ENCODE measurements at places on chromosomes 12 and 14. TPM values are rescaled to one million over a fixed set of nuclear protein-coding genes. Genes with fewer than 3 reads are reported as not detected.
A peak's percentile ranks its signal among the peaks of the same experiment; 100 is the strongest.

The CBLN3 gene
- 2.0 TPM for total RNA-seq

DNA sequence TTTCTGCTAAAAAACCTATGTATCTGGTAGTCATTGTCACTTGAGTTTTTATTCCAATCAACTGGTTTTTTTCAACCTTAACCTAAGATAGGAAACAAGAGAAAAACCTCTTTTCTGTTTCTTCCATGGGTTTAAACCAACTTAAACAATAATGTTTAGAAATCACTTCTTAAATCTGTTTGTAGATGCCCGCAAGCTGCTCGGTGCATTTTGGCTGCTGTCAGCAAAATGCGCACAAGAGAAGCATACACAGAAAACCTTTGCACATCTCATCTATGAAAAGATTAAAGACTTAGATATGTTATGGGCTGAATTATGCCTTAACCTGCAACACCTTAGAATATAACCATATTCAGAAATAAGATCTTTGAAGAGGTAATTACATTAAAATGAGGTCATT, 299.8 kb downstream of the ITPR2 start:
- no peak for DNase-seq

DNA sequence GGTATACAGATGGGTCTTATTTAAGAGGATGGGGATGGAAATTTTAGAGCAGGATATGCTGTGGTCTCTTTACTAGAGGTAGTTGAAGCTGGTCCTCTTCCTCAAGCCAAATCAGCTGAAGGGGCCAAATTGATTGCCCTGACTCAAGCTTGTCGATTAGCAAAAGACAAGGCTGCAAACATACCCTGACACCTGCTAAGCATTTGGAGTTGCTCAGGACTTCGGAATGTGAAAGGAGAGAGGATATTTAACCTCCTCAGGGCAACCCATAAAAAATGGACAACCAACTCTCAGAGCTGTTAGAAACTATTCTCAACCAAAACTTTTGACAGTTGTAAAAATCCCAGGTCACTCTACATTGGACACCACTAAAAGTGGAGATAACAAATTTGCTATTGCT, 15.6 kb downstream of the PTGDR start:
- no peak for DNase-seq

- peak; percentile 85 for DNase-seq
Observed at GRCh38 chr14:56199095-56199981, 81.1 kb downstream of the PELI2 start.

DNA sequence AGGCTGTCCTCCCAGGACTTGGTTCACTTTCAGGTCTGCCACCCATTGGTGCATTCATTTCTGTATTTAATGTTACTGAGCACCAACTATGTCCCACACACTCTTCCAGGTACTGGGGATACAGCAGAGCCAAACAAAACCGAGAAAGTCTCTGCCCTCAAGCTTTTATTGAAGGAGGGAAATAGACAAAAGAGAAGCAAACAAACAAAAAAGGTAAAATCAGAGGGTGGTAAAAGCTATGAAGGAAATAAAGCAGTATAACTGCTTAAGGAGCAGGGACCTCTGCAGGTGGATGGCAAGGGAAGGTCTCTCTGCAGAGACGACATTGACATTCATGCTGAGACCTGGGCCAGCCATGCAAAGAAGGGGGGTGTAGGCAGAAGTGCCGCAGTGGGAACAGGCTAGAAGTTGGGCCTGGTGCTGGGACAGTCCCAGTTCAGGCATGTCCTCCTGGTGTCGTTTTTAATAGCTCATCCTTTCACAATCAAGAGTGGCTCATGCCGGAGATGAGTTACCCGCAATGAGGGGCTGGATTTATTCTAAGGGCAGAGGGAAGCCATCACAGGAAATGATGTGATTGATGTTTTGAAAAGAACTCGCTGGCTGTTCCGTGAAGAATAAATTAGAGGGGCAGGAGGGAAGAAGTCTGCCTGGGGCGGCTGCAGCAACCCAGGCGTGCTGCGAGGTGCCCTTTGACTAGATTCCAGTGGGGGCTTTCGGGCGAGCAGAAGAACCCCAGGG, 72.8 kb downstream of the IRF2BPL start:
- DNase-seq: no peak

GRCh38 chr12:27436768-27437167, 9.8 kb upstream of the SMCO2 start:
- DNase-seq: no peak

The TAS2R10 gene
- 0.54 TPM for total RNA-seq

DNA sequence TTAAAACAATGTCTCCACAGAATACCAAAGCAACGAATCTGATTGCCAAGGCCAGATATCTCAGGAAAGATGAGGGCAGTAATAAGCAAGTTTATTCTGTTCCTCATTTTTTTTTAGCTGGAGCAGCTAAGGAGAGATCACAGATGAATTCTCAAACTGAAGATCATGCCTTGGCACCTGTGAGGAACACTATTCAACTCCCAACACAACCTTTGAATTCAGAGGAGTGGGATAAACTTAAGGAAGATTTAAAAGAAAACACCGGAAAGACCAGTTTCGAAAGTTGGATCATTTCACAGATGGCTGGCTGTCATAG, 994 bp downstream of the PRORP start:
- DNase-seq: no peak

GRCh38 chr12:80187660-80188090, 88.3 kb downstream of the OTOGL start:
- DNase-seq: no peak

DNA sequence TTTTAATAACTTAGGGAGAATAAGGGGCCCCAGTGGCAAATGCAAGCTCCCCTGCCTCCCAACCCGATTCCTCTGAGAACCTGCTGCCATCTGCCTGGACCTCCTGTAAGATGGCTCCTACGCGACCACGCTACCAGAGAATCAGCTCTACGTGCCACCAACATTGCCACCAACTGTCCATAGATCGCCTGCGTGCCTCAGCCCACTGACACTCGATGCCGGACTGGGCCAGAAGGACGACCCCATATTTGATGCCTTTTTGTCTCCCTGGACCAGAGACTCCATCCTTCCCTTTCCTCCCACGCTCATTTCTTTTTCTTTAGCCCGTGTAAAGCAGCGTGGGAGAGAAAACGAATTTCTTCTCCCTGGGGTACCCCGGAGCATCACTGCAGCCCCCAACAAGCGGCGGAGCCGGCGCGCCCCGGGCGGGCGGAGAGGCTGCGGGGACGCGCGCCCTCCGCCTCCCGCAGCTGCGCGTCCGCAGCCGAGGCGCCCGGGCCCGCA, 565 bp upstream of the KLHL42 start:
- peak; percentile 70 for DNase-seq

The OR6C2 gene
- total RNA-seq: not detected

The ZNF140 gene
- 12.4 TPM for total RNA-seq

The RD3L gene
- total RNA-seq: not detected

GRCh38 chr12:87142342-87142741, 886.2 kb upstream of the MGAT4C start:
- no peak for DNase-seq

DNA sequence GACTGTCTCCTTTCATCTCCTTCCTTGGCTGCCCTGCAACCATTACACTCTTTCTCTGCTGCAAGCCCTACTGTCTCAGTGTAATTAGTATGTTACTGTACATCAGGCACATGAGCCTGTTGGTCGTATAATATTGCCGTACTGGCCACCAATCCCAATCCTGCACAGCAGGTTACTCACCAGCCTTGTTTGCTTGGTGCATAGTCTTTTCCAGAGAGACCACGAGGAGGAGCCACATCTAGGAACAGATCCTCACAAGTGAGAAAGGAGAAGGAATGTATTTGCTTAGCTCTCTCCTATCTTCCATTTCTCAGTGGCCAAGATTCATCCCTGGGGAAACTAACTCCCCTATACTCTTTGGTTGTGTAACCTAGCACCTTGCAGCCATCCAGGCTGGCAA, 33.0 kb upstream of the BICDL1 start:
- no peak for DNase-seq

GRCh38 chr12:86660488-86661147, 404.4 kb upstream of the MGAT4C start:
- DNase-seq: no peak

DNA sequence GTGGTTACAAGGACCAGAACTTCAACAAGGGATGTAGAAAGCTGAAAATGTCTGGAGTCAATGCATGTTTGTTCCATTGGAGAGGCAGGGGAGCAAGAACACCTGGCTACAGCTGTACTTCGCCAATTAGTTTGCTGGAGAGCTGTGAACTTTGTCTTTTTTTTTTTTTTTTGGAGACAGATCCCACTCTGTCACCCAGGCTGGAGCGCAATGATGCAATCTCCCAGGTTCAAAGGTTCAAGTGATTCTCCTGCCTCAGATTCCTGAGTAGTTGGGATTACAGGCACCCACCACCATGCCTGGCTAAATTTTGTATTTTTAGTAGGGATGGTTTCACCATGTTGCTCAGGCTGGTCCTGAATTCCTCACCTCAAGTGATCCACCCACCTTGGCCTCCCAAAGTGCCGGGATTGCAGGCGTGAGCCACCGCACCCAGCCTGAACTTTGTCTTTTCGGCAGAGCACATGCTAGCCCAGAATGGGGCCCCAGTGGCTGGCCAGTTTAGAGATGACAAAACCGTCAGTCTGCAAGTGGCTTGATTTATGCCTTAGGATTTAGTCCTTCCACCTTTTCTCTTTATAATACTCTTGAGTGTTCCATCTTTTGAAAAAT, 55.5 kb downstream of the AVPR1A start:
- no peak for DNase-seq

- DNase-seq: no peak
Observed at GRCh38 chr12:24643120-24644119, 305.5 kb downstream of the BCAT1 start.

The ASIC1 gene
- total RNA-seq: 6.9 TPM

DNA sequence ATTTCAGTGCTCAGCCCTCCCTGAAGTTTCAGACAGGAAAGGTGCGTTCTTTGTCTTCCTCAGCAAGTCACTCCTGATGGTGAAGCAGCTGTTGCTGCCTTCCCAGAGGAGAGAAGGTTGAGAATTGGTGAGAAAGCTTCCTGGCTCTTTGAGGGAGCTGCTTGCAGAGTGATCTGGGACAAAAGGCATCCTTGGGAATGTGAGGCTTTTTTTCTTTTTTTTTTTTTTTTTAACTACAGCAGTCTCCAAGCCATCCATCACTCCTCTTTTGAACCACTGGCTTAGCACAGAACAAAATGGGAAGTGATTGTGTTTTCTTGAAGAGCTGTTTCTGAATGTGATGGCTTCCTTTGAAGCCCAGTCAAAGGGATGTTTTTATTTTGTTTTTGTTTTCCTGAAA, 120.4 kb upstream of the LRIG3 start:
- peak; percentile 61 for DNase-seq

The MANSC1 gene
- 12.8 TPM for total RNA-seq

DNA sequence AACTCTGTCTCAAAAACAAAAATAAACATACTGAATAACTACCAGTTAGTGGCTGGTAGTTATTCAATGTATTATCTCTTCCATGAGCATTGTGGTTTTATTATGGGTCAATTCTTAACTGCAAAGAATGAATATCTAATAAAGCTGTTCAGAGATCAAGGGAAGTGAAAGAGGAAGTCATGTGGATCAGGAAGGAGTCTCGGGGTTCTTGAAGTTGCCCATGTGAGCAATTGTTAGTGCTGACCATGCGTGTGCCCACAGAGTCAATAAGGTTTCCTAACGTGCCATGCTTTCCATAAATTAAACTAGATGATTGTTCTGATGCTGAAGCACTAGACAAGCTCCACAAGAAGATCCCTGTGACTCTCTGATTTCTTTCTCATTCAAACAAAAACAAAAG, 136.5 kb upstream of the CPSF6 start:
- no peak for DNase-seq

DNA sequence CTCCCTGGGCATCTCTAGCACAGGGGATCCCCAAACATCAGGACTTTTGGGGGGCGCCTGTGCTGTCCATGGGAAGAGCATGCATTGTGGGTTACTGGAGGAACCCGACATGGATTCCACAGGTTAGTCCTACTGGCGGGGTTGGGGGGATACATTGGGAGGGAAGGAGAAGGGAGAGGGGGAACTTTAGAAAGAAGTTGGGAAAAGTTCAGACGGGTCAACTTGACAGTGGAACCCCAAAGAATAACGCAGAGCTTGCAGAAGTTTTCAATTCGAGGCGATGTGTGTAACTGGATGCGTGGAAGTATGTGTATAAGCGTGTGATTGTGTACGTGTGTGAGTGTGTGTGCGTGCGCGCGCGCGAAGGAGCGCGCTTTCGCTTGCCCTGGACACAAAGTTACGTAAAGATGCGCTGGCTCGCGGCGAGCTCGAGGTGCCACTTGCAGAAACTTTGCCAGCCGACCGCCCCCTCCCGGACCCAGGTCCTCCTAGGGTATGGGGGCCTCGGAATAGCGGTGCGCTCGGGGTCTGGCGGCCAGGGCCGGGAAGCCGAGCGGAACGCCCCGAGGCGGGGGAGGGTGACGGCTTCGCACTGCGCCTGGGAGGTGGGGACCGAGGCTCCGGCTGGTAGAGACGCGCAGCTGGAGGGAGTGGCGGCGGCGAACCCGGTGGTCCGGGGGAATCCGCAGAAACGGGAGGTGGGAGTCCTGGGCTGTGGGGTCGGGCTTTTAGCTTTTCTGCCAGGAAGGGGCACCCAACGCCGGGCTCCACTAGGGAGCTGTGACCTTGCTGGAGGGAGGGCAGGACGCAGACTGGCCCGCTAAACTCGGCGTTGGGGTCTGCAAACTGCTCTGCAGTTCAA, 669 bp downstream of the RFX4 start:
- DNase-seq: no peak
